SJCRH30 (cell line): ENCODE measurements at places on chromosomes 5 and 9. TPM values are rescaled to one million over a fixed set of nuclear protein-coding genes. Genes with fewer than 3 reads are reported as not detected.
A peak's percentile ranks its signal among the peaks of the same experiment; 100 is the strongest.

DNA sequence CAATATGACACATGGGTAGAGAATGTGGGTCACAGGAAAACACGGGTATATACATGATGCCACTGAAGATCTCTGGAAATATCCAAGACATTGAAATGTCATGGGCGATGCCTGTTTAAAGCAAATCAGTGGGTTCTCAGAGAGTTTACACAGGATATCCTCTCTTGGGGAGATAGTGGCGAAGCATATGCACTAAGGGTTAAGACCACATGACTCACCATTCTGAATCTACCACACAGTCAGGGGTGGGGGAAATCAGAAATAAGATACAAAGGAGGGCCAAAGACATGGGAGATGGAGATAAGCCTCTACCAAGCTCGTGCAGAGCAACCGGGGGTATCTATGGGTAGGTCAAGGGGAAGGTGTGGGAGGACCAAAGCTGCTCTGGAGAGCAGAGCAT lies 58.8 kb downstream of the SH3PXD2B start:
- no peak for DNase-seq
- peaks cover 22% of the 10 kb centered on the region for H3K4me1 ChIP-seq
- H3K27ac ChIP-seq, result no peak overlapping the region
- H3K4me3 ChIP-seq, result no peak overlapping the region
- peaks cover 14% of the 10 kb centered on the region; the same call in 1 of the 2 replicates for H3K36me3 ChIP-seq
- H3K27me3 ChIP-seq, result no peaks in the 10 kb centered on the region

GRCh38 chr5:76685704-76686103 lies 30.2 kb upstream of the F2R start:
- H3K4me1 ChIP-seq, result peaks cover 25% of the 10 kb centered on the region
- no peak overlapping the region for H3K27ac ChIP-seq
- no peak overlapping the region for H3K4me3 ChIP-seq
- DNase-seq, result no peak
- no peaks in the 10 kb centered on the region for H3K27me3 ChIP-seq
- no peaks in the 10 kb centered on the region for H3K36me3 ChIP-seq

DNA sequence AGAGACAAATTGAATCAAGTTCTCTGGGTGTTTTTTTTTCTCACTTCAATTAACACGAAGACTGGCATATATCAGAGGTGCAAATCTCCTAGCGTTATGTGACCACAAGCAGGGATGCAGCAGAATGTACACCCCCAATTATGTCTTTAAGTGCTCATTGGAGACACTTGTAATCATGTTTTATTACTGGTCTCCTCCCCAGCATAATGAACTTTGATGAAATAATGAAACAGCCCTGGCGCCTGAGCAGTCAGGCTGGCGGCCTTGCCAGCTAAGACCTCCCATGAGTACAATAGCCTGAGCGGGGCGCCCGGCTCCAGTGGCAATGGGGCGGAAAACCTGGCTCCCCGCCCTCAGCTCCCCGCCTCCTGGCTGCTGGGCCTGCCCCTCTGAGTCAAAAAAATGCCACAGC lies 209.4 kb upstream of the MSX2 start:
- no peaks in the 10 kb centered on the region for H3K27me3 ChIP-seq

DNA sequence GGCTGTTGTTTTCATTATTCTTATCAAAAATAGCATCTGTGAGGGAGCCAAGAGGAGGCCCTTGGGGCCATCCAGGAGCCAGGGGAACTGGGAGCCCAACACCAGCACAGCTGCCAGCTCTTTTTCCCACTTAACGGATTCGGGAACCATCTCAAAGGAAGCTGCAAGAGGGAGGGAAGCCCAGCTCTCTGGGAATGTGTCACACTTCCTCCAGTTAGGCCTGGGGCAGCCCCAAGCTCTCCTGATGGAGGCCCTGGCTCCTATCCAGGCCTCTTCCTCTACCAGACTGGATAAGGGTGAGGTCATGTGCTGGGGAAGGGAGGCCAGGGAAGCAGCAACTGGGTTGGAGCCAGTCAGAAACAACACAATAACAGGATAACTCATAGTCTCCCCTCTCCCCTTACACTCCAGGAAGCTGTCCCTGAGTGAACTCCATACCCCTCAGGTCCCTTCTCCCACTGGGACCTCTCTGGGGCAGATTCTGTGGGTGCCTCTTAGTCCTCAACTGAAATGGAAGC lies 12.7 kb downstream of the CSF2 start:
- peak overlapping the region; percentile 55 for H3K27ac ChIP-seq
- H3K4me3 ChIP-seq, result no peak overlapping the region
- no peaks in the 10 kb centered on the region for H3K36me3 ChIP-seq
- peak; percentile 92 for DNase-seq
- no peaks in the 10 kb centered on the region for H3K27me3 ChIP-seq

- no peaks in the 10 kb centered on the region for H3K27me3 ChIP-seq
- H3K4me3 ChIP-seq, result no peak overlapping the region
- DNase-seq, result no peak
- H3K36me3 ChIP-seq, result no peaks in the 10 kb centered on the region
- no peak overlapping the region for H3K27ac ChIP-seq
Observed at GRCh38 chr5:173853370-173854131, 34.6 kb upstream of the CPEB4 start.

- no peak for DNase-seq
- no peaks in the 10 kb centered on the region for H3K27me3 ChIP-seq
- H3K4me3 ChIP-seq, result no peak overlapping the region
- no peak overlapping the region for H3K27ac ChIP-seq
Observed at GRCh38 chr5:171720086-171720485, 65.5 kb upstream of the SMIM23 start.

FOXD4L3 gene
- 0.71 and 0.86 TPM in 2 replicates for total RNA-seq

ISCA1 gene
- total RNA-seq, result 93.1 and 100.0 TPM in 2 replicates

C9 gene
- not detected in 2 replicates for total RNA-seq

DMGDH gene
- not detected in 2 replicates for total RNA-seq

MARVELD2 gene
- total RNA-seq, result 0.20 and 0.28 TPM in 2 replicates
